SK-N-MC (cell line): ENCODE measurements at places on chromosomes 12 and 14.

DNA sequence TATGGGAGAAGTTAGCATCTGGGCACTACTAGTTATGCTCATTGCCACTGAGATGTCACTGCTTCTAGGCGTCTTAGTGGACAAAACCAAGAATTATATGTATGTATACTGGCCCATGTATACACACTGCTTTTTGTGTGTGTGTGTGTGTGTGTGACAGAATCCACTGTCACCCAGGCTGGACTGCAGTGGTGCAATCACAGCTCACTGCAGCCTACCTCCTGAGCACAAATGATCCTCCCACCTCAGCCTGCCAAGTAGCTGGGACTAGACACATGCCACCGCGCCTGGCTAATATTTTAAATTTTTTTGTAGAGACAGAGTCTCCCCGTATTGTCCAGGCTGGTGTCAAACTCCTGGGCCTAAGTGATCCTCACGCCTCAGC is 25.2 kb downstream of the LIMA1 start:
- DNase-seq: no peak

GRCh38 chr12:115572440-115572839 is 705.1 kb downstream of the MED13L start:
- no peak for DNase-seq

DNA sequence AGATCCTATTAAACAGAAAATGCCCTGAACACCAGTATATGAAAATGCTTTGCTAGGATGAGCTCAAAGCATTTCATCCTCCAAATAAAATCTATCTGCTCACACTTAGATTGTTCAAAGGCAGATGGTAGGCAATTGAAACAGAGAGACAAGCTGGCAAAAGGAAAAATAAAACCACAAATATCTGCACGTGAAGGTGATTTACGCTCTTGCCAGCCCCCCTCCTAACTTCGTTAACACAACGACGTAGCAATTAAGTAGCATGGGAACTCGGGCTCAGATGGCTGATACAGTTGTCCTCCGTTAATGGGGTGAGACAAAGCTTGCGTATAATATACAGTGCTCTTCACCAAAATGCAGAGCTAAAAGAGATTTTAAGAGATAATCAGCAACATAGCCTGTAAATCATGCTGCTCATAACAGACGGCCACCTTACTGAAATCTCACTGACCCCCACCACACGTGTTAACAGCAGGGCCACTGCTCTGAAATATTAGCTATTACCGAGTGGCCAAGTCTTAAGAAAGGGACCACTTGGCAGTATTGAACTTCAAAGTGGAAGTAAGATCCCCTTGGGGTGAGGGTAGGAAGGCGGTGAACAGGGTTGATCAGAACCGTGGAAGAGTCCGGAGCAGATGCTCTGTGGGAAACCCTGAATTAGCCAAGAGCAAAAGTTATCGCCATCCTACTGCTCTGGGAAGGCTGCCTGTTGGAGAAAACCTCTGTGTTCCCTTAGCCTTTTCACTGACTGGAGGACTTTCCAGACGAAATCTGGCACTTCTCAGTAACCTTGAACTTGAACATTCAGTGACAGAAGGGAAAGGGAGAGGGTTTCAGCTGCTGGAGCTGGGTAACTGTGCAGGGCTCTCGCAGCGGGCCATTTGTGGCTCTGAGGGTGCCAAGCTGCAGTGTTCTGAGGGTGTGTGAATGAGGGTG is 23.1 kb downstream of the ETV6 start:
- no peak for DNase-seq

GRCh38 chr14:103533137-103533998 is 4.4 kb downstream of the TRMT61A start:
- DNase-seq: no peak

DNA sequence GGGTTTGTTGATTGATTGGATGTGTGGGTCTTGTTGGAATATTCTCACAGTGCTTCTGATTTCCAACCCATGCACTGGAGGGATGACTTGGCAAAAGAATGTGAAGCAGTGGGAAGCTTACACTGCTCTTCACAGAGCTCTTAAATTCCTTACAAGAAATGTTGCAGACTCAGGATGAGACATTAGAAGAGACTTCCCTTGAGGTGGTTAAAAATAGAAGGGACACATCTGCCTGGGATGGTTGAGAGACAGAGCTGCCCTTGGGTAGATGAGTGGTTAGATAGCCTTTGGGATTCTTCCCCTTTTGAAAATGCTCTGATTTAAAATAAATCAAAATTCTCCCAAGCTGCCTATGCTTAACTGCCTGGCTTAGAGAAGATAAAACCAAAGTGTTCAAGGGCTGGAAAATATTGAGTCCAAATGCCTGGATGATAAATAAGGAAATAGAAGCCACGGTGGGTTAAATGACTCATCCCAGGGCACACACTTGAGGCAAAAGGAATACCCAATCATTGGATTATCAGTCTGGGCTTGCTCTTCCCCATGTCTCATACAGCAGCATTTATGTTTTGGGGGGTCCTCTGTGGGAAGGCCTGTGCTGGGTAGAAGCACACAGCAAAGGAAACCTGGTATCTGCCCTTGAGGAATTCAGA is 264.3 kb downstream of the AKAP6 start:
- no peak for DNase-seq

DNA sequence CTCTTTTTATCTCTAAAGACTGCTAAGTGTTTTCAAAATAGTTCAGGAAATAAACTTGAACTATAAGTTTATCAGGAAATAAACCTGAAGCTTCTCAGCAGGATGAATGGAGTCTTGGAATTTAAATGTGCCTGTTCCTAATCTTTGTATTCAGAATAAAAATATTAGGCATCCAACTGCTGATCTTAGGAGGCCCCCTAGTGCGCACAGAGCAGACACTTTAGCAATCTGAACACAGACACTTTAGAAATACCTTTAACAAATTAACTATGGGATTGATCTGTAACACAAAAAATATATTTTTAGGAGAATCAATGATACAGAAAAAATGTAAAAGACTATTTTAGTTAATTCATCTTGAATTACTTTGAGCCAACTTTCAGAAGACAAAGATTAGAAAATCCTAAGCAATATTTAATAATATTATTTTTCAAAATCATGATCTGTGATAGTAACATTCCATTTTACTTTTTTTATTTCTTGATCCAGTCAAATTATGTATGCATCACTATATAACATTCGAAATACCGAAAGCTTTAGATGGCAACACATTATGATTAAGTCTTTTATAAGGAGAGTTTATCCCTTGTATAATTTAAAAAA is 80.9 kb downstream of the SLC41A2 start:
- no peak for DNase-seq

- DNase-seq: no peak
Measured at GRCh38 chr12:52558781-52559445, 6.0 kb upstream of the KRT71 start.

GRCh38 chr12:79415321-79415720 is 275.4 kb downstream of the PAWR start:
- no peak for DNase-seq

DNA sequence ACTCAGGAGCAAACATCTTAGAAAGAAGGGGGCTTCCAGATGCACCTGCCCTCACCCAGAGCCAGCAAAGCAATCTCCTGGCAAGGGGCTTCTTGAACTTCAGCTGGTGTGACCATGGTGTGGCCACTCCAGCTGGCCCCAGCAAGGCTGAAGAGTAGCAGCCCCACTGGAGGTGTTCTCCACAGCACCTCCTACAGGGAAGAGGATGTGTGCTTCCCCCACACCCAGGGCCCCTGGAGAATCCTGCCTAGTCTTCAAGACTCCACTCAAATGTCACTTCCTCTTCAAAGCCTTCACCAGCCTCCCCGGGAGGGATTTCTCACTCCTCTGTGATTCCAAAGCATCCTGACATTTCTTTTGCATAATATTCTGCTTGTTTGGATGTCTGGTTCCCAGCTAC is 8.5 kb downstream of the RAB15 start:
- DNase-seq: no peak

- DNase-seq: no peak
Measured at GRCh38 chr14:23559010-23559925, 3.2 kb downstream of the THTPA start.

DNA sequence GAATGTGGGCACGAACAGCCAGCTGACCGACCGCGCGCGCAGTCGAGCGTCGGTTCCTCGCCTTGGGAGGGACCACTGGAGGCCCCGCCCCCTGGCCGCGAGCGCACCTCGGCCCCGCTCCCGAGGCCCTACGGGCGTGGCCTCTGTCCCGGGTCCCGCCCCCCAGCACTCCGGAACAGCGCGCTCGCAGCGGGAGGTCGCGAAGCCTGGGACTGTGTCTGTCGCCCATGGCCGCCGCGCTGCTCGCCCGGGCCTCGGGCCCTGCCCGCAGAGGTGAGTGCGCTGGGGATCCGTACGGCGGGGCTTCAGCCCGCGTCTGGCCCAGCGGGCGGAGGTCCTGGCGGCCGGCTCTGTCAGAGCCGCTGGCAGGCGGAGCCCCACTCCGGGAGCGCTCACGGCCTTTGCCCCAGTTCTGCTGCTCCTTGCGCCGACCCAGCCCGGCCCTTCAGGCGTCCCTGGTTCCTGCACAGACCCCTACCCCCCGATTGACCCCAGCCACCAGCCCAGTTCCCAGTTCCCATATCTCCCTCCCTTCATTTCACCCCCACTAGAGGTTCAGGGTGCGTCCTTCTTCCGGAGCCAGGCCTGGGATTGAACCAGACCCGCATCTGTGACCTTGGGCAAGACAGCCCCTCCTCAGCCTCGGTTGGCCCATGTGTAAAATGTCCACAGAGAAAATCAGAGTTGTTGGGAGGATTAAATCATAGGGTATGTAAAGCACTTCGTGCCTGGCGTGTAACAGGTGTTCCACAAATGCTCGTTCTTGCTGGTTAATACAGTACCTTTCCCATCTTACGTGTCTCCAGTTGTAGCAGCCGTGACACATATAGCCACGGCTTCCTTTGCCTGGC is at the start of gene ACADS:
TSS of gene ACADS (plus strand) at position 168 of the 851 bp plus-strand sequence. CDS start at position 228, 60 bp downstream.
- no peak for DNase-seq

- no peak for DNase-seq
Measured at GRCh38 chr12:21543151-21543550, 17.1 kb downstream of the SPX start.

GRCh38 chr12:122185494-122186082 is 2.7 kb downstream of the LRRC43 start:
- no peak for DNase-seq

DNA sequence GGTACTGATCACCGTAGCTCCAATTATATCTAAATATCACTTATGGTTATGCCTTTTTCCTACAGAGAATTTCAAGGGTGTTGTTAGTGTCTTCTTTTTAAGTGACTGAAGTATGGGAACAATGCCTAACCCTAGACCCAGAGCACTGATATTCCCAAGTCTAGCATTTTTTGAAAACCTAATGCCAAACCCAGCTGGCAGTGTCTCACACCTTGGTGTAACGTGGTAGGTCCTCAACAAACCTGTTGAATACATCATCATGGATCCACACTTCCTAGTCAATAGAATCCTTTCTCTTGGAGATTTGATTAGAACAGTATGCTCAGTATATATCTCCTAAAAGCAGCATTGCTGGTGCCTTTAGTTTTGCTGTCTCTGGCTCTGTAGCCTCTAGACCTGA is 37.7 kb upstream of the RMST start:
- no peak for DNase-seq

DNA sequence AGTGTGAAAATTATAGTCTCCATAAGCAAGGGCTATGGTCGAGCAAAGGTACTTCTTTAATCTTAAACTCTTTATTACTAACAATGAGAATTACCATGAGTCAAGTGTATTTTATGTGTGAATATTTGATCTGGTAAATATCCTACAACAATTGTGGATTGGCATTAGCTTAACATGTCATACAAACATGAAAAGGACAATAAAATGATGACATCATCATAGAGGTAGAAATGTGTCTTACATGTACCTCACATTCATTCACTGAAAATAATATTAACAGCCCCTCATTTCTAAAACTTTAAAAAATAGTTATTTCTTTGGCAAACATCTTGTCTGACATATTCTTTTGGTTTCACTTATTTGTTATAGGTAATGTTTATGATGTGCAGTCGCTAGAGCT is 355.0 kb downstream of the NAV3 start:
- DNase-seq: no peak

DNA sequence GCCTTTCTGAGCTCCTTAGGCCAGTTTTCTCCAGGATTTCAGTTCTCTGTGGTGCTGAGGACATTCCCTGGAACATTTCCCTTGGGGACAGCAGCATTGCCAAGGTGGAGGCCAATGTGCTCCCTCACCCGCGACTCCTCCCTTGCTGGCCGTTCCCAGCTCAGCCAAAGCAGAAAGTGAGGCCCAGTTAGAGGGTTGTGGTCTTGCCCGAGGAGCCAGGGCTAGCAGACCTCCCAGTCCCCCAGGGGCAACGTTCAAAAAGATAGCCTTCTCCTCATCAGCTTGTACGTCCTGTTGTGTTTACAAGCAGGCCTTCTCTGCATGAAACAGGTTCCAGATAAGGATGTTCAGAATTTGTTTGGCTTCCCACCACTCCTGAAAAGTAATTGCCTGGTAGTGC is 78.4 kb downstream of the SSPN start:
- no peak for DNase-seq

DNA sequence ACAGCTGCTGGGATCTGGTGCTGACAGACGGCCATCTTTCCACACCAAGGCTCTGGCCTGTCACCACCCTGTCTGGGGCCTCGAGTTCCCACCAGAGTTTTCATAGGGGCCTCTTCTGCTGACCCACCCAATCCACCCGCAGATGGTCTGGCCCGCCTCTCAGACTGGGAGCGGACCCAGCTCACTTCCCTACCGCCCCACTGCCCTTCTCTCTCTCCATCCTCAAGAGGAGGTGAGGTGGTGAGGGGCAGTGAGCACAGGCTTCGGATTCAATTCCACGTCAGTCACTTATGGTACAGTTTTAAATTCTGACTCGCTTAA is 12.3 kb upstream of the RPS6KL1 start:
- DNase-seq: no peak

DNA sequence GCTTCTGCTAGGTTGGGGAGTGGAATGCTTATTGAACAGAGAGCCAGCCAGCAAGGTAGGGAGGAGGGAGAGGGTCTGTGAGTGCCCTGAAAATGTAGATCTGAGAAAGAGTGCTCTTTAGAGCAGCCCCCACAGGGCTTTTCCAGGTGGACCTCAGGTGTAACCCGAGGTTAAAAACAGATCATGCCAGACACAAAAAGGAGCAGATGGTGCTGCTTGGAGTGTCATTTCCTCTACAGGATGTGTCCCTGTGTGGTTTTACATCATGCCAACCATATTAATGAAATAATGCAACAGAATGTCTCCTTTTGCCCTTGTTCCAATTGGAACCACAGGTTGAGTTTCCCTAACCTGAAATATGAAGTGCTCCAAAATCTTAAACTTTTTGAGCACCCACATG is 6.4 kb downstream of the SUSD6 start:
- no peak for DNase-seq

DNA sequence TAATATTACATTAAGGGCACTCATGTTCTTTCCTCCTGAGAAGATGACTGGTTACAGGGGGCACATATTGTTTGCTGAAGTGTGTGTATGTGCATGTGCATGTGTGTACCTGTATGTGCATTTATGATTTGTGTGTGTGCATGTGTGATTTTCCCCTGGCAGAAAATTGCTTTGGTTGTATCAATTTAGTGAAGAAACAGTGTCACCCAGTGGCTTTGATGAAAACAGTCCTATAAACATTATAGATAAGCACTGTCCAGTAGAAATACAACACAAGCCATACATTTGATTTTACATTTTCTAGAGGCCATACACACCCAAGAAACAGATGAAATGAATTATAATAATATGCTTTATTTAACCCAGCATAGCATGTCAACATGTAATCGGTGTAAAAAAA is 8.6 kb downstream of the PDE3A start:
- DNase-seq: no peak

- no peak for DNase-seq
Measured at GRCh38 chr14:75153295-75153694, 23.1 kb downstream of the TMED10 start.
